ENCODE measurements at places on chromosomes 12 and 14. TPM values are rescaled to one million over a fixed set of nuclear protein-coding genes. Genes with fewer than 3 reads are reported as not detected.

RACGAP1 gene
- total RNA-seq: 185 TPM

TGFB3 gene
- total RNA-seq: 1.8 TPM

KRT4 gene
- total RNA-seq: not detected

RDH16 gene
- total RNA-seq: 0.37 TPM

GRCh38 chr14:77276959-77277358 lies 6.0 kb upstream of the NGB start:
- H3K36me3 ChIP-seq: no peaks in the 10 kb centered on the region
- H3K4me3 ChIP-seq: no peak overlapping the region
- no peak overlapping the region for H3K27ac ChIP-seq
- DNase-seq: no peak
- H3K27me3 ChIP-seq: peaks cover 5% of the 10 kb centered on the region

GRCh38 chr12:31783996-31784645 lies 55.3 kb upstream of the AMN1 start:
- no peaks in the 10 kb centered on the region for H3K36me3 ChIP-seq
- H3K27ac ChIP-seq: no peak overlapping the region
- no peak overlapping the region for H3K4me3 ChIP-seq

GRCh38 chr12:101859664-101860607 lies 17.4 kb upstream of the DRAM1 start:
- no peak for DNase-seq
- H3K4me1 ChIP-seq: peaks cover 11% of the 10 kb centered on the region
- no peak overlapping the region for H3K4me3 ChIP-seq
- peaks cover 1% of the 10 kb centered on the region for H3K36me3 ChIP-seq
- no peak overlapping the region for H3K27ac ChIP-seq

GRCh38 chr12:101924618-101925017 lies 47.2 kb downstream of the DRAM1 start:
- no peak overlapping the region for H3K4me3 ChIP-seq
- DNase-seq: no peak
- H3K36me3 ChIP-seq: no peaks in the 10 kb centered on the region
- peaks cover 4% of the 10 kb centered on the region for H3K27me3 ChIP-seq

GRCh38 chr12:123055281-123055766 lies 74.8 kb downstream of the ARL6IP4 start:
- H3K27me3 ChIP-seq: no peaks in the 10 kb centered on the region
- H3K36me3 ChIP-seq: peaks cover 3% of the 10 kb centered on the region
- no peak for DNase-seq

GRCh38 chr12:131980263-131980662 lies 30.5 kb downstream of the EP400 start:
- peaks cover 16% of the 10 kb centered on the region for H3K4me1 ChIP-seq
- H3K27ac ChIP-seq: no peak overlapping the region
- H3K27me3 ChIP-seq: no peaks in the 10 kb centered on the region

DNA sequence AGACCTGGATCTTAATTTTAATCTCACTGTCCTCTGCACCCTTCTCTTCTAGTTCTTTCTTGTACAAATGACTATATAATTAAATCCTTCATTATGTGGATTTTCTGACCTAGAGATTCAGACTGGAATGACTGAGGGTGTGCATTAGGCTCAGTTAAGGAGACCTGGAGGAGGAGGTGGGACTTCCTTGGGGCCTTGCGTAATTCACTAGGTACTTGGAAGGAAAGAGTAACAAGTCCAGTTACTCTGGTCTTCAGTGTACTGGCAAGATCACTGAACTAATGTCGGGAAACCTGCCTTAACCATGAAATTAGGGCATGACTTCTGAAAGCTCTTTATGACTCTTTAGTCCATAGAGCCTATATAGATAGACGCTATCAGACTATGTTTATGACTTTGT lies 441.4 kb downstream of the EGLN3 start:
- no peak for DNase-seq
- H3K36me3 ChIP-seq: no peaks in the 10 kb centered on the region
- no peaks in the 10 kb centered on the region for H3K4me1 ChIP-seq
- no peak overlapping the region for H3K4me3 ChIP-seq

- no peak for DNase-seq
- H3K36me3 ChIP-seq: no peaks in the 10 kb centered on the region
- peaks cover 44% of the 10 kb centered on the region for H3K27me3 ChIP-seq
- H3K4me1 ChIP-seq: peaks cover 7% of the 10 kb centered on the region
- no peak overlapping the region for H3K27ac ChIP-seq
- H3K4me3 ChIP-seq: peak overlapping the region; percentile 61
Measured at GRCh38 chr14:58151133-58152013, 640 bp downstream of the ARMH4 start.

- H3K36me3 ChIP-seq: peaks cover 8% of the 10 kb centered on the region
- peak overlapping the region; percentile 44 for H3K27ac ChIP-seq
- no peaks in the 10 kb centered on the region for H3K27me3 ChIP-seq
Measured at GRCh38 chr14:92963301-92964123, 40.6 kb downstream of the CHGA start.

Data from activated CD8-positive, alpha-beta T cell treated with anti-CD3 and anti-CD28 coated beads, Interleukin-2, amount 10 ng/mL, durations not matched to agents 7 days and 5 days (primary cell).